ENCODE measurements at places on chromosomes 5 and 9. TPM values are rescaled to one million over a fixed set of nuclear protein-coding genes. Genes with fewer than 3 reads are reported as not detected.

The SOX30 gene
- not detected for total RNA-seq

The TRIM32 gene
- 11.6 TPM for total RNA-seq

The RALGDS gene
- 8.8 TPM for total RNA-seq

The PCDHA1 gene
- not detected for total RNA-seq

The MGAT1 gene
- total RNA-seq = 50.1 TPM

Measured in HepG2 (cell line).